Stimulated activated naive CD8-positive, alpha-beta T cell treated with anti-CD3 and anti-CD28 coated beads, Interleukin-15, Interleukin-2, amounts not matched to agents 100 U/mL and 50 U/mL, for 24 hours (primary cell): ENCODE measurements at places on chromosomes 6 and 20.
A peak's percentile ranks its signal among the peaks of the same experiment; 100 is the strongest.

- no peak for DNase-seq
These were observed 78.5 kb upstream of the TRDN start for GRCh38 chr6:123715006-123715863.

DNA sequence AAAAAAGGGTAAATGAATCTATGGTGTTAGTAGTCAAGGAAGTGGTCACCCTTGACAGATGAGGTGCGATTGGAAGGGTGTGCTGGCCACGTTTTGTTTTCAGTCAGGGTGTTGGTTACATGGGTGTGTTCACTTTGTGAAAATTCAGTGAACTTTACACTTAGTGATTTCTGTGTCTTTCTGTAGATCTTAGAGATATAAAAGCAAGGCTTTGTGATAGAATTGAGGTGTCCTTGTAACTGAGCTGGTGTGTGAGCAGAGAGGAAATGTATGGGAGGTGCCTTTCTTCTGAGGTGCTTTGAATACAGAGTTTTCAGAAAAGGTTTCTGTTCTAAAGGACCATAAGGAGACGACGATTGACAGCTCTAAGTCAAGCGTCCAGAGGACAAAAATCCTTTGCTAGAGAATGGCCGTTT, 90.5 kb downstream of the SAMD3 start:
- peak; percentile 30 for DNase-seq

DNA sequence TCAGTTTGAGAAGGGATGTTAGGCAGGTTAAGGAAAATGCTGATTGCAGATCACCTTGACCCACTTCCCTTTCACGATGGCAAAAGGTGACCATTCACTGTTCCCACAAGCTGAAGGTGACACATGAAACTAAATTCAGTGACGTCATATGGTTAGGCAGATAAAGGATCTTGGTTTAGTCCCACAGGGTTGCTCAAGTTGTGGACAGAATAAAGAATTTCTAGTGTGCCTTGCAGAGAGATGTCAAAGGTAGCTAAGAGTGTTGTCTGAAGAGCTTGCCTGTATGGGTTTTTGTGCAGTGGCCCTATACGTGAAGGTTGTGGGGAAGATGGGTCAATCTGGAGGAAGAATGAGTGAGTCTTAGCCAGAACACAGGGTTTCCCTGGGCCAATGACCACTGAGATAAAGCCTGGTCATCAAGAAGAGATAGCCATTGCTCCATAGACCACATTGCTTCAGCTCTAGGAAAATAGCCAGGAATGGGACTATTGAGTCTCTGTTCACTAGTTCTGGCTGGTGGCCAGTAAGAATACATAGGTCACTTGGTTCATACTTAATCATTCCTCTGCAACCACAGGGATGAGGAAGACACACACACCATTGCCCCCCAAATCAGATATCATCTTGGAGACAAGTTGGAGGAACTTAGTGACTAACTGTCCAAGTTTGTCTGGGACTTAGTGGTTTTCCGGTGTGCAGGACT, 148.5 kb upstream of the ATXN1 start:
- DNase-seq, result no peak

DNA sequence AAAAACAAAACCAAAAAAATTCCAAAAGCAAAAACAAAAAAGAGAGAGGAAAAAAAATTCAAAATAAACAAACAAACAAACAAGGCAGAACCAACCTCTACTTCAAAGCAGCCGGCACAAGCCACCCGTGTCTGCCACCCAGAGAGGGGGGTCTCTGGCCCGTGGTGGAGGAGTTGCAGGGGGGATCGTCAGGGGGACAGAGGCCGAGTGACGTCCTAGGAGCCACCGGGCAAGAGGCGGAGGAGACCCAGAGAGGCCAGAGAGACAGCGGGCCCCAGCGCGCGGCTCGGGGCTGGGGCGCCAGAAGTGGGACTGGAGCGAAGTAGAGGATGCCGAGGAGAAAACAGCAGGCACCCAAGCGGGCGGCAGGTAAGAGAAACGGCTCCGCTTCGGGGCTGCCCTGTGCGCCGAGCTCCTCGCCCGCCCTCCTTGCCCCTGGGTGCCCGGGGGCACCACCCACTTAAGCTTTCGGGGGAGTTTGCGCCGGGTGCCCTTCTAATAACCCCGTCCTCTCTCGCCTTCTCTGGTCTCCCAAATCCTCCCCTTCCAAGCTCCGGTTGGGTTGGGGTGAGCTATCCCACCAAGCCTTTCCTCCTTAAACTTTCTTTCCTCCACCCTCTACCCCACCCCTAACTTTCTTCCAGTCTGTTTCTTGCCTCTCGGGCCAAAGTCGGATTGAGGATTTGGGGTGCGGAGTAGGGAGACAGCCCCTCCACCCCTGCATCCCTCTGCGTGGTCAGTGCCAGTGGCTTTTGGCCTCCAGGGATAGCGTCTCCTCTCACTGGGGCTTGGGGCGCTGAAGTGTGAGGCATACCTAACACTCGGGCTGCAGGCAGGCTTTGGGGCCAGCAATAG, 1.0 kb downstream of the TSHZ2 start:
- DNase-seq, result peak; percentile 27

- no peak for DNase-seq
These were observed 14.3 kb upstream of the TRPC4AP start for GRCh38 chr20:35106827-35107380.

DNA sequence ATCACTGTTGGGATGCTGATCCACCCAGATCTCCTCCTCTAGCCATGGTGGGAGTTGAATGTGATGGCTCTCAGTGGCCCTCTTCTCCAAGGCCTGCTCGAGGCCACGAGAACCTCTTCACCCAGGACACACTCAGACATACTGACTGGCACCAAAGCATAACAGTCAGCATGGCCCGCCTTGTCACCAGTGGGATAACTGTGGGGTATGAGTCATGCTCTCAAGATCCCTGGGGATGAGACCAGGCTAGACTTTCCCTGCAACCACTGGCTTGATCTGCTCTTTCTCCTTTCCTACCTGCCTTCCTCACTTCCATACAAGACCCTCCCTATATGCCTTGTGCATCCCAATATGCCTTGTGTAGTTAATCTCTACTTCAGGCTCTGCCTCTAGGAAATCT, 66.8 kb downstream of the RIN2 start:
- DNase-seq, result no peak

- no peak for DNase-seq
These were observed 195.6 kb downstream of the SCP2D1 start for GRCh38 chr20:19009081-19009688.

GRCh38 chr20:34468951-34469350, 47.3 kb upstream of the DYNLRB1 start:
- DNase-seq, result no peak

- DNase-seq, result no peak
These were observed 491.4 kb downstream of the LMBRD1 start for GRCh38 chr6:69305456-69305855.

- DNase-seq, result no peak
These were observed 215.5 kb upstream of the MCHR2 start for GRCh38 chr6:100209323-100210136.

DNA sequence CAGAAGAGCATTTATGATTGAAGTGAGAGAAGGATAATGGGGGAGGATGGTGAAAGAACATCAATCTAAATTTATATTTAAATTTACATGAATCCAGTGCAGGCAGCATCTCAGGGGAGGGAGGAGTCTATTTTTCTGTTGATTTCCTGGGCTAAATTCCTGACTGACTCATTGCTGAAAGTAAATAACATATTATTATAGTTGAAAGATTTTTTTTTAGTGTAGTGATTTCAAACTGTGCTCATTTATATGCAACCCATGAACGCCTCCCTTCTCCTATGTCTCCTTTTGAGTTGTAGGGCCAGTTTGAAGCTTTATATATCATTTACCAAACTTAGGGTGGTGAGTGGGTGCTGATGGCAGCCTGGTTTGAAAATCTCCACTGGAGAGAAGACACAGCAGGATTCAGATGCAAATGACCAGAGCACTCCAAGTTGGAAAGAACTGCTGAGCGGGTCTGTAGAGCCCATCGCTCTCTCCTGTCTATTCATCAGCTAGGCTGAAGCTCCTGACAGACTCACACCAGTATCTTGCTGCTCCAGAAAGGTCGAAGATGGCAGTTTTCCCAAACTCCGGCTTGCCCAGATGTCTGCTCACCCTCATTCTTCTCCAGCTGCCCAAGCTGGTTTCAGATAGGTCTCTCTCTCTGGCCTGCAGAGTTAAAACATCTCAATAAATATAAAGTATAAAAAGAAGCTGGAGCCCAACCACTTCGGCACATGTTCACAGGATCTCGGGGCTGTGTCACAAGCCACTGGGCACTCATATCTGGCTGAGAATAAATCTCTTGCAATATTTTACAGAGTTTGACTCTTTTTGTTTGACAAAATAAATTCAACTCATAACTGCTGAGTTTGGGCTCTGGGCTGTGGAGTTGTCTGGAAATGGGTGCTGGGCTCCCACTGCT, 18.3 kb downstream of the BTN2A1 start:
- DNase-seq, result no peak

DNA sequence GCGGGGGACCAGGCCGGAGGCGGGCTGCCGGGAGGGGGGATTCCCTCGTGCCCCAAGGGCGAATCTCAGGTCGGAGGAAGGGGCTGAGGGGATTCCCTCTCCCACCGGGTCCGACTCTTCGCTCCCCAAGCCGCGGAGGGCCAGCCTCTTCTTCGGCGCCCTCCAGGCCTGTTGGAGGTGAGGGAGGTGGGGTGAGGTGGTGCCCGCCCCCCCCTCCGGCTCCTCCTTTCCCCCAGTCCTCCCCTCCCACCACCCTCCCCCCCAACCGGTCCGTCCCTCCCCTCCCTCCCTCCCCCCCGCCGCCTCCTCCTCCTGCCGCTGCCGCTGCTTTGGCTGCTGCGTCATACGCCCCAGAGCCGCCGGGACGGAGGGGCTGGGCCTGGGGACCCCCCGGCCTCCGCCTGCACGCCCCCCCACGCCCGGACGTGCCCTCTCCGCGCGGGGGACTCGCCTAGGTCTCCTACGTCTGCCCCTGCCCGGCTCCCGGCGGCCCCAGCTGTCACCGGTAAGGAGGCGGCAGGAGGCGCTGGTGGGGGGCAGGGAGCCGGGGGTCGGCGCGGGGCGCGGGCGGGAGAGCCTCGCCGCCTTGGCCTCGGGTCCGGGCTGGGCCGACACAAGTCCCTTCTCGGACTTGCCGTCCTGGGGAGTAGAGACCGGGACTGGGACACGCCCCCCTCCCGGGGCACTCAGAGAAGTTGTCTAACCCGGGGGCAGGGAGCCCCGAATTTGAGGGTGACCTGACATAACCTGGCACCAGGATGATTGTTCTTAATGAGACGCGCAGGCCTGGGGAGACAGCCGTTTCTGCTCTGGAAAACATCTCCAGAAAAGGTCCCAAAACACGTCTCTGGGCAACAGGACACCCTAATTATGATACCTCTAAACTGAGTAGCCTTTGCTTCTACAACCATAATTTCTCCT, at the start of gene PHF1:
Gene PHF1, plus strand, starts transcription at position 304 of the 921 bp plus-strand sequence. CDS start 1,250 bp downstream, outside the sequence.
- DNase-seq, result no peak

- DNase-seq, result no peak
These were observed 47.6 kb downstream of the AGPAT4 start for GRCh38 chr6:161226009-161226964.

DNA sequence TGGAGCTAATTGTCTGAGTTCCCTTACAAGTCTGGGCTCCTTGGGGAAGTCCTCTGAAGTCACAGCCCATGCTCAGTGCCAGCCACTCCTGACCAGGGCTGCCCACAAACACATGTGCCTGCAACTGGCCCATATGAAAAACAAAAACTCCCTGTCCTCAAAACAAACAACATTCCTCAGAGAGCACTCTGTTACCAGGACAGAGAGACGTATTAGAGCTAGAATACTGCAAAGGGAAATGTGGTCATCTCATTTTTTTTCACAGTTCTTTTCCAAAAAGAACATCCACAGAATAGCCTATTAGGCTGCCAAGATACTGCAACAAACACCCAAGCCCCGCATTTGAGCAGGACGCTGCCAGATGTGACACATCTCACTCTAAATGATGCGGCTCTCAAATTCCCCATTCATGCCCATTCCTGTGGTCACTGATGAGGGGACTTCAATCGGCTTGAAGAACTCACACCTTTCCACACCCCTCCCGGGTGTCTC, 71.1 kb downstream of the SLC22A23 start:
- DNase-seq, result no peak

- no peak for DNase-seq
These were observed 241.2 kb upstream of the TAB2 start for GRCh38 chr6:149076355-149076734.

- DNase-seq, result no peak
These were observed 58.3 kb downstream of the TENT5A start for GRCh38 chr6:81694207-81694606.

- DNase-seq, result no peak
These were observed 59.1 kb downstream of the ADGRF1 start for GRCh38 chr6:46983007-46983411.

DNA sequence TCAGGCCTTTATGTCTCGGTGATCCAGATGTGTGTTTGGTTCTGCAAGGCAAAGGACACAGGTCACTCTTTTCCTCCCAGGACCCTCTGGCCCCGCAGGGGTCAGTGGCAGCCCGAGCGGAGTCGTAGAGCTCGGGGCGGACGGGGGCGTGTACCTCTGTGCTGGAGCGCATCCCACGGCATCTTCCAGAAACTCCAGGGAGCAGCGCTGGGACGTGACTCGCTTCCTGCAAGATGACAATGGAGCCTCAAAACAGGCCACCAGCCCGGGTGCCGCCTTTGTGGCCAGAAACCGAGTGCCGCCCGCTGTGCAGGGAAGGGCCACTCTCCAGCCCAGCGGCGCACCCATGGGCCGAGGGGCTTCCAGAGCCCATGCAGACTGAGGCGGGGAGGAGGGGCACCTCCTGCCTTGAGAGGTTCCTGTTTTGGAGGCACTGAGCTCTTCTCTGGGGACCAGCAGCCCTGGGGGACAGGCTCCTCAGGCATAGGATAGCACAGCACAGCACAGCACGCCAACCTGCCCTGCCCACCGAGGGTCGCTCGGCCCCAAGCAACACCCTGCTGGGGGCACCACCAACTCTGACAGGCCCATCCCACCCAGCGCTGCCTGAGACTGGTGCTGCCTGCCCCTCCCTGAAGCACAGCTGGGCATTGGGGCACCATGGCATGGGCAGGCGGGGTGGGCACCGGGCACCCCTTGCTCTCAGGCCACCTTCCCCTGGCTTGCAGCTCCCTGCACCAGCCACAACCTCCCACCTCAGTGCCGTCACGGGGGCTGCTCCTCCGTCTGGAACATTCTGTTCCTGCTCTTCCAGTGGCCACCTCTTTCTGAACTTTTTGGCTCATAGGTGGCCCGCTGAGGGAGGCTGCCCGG, 9.7 kb downstream of the RPS21 start:
- DNase-seq, result no peak

DNA sequence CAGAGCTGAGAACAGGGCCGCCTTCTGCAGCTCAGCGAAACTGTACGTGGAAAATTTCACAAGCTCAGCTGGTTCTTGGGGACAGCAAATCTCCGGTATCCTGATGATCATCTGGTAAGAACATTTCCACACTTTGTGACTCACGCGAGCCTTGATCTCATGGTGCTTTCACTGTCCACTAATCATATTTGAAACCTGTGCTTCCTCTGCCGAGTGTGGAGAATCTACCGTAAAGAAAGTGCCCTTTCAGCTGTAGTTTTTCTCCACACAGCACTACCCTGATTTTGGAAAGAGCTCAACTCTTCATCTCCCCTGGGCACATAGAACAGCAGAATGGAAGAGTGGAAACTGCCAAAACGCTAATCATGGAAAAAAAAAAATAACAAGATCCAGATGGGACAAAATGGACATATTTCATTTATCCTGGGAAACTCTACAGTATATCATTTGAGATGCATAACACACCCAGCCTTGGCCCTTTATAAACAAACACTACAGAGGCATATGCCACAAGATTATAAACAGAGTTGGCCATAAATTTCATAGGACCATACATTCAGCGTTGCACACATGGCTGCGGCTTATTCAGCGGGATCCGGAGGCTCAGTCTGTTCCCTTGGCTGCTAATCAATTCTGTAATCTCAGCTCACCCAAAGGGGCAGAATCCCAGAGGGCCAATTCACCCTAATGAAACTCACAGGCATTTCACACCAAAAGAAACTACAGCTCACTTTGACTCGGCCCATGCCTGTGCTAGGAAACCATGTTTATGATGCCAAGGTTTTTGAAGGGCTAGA, 434.5 kb downstream of the HDGFL1 start:
- DNase-seq, result no peak
